Left lung (tissue), 14 donors: ENCODE measurements at places on chromosomes 3 and 15.

DNA sequence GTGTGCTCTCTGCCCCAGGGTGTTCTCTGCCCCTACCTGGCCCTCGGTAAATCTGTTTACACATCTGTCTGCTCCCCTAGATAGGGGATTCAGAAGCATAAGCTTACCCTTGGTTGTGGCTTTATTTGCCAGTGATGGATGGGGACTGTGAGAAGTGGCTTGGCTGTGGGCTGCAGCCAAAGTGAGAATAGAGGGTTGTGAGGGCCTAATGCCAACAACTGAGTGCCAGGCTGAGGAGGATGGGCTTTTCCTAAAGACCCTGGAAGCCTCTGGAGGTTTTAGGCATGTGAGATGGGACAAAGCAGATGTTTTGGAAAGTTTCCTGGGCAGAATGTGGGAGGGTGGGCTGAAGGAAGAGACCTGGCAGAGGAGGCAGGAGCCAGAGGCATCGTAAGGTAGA is 15.4 kb upstream of the APEH start:
- no peak for DNase-seq

- no peak for DNase-seq
These were observed 292.9 kb upstream of the ROBO1 start for GRCh38 chr3:80060664-80061063.

GRCh38 chr3:132344666-132345280 is 27.6 kb downstream of the ACP3 start:
- DNase-seq = no peak

DNA sequence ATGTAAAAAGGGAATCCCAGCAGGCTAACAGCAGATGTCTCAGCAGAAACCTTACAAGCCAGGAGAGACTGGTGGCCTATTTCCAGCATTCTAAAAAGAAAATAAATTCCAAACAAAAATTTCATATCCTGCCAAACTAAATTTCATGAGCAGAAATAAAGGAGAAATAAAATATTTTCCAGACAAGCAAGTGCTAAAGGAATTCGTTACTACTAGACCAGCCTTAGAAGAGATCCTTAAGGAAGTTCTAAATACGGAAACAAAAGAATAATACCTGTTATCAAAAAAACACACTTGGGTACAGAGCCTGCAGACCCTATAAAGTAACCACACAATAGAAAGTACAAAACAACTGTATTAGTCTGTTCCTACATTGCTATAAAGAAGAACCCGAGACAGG is 41.4 kb downstream of the HDGFL3 start:
- DNase-seq = no peak

DNA sequence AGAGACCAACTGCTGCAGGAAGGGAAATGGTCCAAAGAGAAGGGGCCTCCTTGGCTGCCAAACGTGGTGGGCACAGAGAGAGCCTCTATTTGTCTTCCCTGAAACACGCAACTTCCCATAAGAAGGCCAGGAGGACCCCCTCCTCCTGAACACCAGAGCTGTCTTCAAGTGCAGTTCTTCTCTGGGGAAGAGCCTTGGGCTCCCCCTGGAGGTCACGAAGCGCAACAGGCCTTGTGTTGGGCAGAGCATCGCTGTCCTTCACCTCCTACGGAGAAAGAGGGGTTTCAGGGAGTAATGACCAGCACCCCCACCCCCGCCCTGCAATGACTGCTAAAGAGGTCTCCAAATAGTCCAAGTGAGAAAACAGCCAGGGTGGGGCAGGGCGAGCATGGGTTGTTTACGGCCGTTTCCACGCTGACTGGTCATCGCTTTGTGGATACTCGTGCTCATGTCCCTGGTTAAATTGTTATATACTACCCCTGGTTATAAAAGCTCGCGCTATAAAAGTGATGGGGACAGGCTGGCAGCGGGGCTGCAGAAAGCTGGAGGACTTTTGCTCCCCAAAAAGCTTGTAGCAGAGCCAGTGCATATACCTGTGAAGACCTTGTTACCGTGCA is 397.5 kb upstream of the ATP10A start:
- DNase-seq = peak; percentile 48

DNA sequence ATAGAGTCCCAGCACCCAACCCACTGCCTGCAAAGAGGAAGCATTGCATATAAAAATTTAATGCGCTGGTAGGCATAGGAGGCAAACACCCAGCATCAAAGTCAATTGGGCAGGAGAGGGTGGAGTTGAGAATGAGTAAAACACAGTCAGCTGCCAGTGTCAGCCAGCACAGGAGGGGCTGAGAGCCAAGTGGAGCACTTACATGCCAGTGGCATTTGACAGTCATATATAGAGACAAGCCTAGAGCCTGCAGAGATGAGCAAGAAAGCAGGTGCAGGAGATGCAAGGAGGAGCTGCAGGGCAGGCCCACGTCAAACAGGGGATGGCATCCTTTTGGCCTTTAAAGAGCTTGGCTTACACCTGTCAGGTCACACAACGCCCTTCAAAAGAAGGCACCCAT is 27.6 kb upstream of the ZFAND6 start:
- no peak for DNase-seq
